CD4-positive, alpha-beta T cell (primary cell): ENCODE measurements at places on chromosomes 16 and 17.

GRCh38 chr17:13513039-13513405, 88.7 kb downstream of the HS3ST3A1 start:
- no peak for DNase-seq

GRCh38 chr17:56675876-56676660, 82.6 kb downstream of the NOG start:
- DNase-seq = no peak

GRCh38 chr17:49200423-49201083, 9.8 kb downstream of the GNGT2 start:
- DNase-seq = no peak

- no peak for DNase-seq
These were observed 69.9 kb downstream of the IRX3 start for GRCh38 chr16:54216688-54217087.

- DNase-seq = peak; percentile 71
These were observed 40.7 kb downstream of the ZDHHC7 start for GRCh38 chr16:84970447-84971127.

DNA sequence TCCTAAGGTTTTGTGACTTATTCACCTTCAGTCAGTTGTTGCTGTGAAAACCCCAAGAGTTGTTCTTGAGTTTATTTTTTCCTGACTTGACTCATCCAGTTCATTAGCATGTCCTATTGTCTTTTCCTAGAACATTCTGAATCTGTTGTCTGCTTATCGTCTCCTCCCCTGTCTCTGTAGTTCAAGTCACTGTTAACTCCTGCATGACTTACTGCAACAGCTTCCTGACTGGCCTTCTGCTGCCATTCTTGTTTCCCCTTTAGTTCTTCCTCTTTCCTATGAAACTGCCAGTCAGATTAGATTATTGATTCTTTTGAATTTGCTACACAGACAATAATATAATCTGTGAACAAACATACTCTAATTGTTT, 161.5 kb downstream of the FTO start:
- peak; percentile 22 for DNase-seq

DNA sequence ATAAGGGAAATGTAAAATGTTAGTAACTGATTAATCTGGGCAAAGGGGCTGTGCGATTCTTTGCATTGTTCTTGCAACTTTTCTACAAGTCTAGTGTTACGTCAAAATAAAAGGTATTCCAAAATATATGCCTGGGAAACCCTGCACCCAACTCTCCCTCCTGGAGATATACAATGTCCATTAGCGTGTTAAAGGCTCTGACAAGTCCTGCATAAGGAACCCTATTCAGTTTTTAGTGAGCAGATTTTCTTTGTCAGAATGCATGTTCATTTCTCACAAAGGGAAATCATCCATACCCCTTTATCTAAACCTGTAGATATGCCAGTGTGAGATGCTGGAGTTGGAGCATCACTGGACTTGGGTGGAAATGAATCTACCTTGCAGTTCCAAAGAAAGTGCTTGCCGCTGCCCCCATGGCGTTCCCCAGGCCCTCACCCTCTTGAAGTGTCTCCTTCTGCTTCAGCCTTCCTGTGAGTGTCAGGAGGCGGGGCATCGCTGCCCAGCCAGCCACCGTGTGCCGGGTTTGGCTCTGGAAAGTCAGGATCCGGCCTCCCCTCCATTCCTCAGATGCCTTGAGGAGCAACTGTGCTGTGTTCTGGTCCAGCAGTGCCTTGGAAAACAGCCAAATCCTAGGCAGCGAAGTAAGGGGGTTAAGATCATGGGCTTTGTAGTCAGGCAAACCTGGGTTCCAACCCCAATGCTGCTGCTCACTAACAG, 85.5 kb downstream of the RMI2 start:
- no peak for DNase-seq
